ENCODE measurements at places on chromosomes 12 and 14.

DNA sequence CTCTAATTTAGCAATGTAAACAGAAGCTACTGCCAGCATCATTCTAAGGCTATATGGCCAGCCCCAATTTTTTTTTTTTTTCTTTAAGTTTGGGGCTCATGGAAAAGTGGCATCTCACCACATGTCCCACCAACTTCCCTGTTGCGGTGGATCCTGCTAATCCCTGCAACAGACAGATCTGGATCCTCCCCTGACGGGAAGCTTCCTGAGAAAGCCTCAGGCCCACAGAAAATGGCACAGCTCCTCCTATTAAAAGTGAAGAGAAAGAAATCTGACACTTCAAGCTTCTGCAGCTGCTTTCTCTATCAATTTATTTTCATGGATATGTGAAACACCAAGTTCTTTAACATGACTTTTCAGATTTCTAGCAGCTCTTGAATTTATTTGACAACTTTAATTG lies 433.8 kb upstream of the DCN start:
- no peak for DNase-seq

DNA sequence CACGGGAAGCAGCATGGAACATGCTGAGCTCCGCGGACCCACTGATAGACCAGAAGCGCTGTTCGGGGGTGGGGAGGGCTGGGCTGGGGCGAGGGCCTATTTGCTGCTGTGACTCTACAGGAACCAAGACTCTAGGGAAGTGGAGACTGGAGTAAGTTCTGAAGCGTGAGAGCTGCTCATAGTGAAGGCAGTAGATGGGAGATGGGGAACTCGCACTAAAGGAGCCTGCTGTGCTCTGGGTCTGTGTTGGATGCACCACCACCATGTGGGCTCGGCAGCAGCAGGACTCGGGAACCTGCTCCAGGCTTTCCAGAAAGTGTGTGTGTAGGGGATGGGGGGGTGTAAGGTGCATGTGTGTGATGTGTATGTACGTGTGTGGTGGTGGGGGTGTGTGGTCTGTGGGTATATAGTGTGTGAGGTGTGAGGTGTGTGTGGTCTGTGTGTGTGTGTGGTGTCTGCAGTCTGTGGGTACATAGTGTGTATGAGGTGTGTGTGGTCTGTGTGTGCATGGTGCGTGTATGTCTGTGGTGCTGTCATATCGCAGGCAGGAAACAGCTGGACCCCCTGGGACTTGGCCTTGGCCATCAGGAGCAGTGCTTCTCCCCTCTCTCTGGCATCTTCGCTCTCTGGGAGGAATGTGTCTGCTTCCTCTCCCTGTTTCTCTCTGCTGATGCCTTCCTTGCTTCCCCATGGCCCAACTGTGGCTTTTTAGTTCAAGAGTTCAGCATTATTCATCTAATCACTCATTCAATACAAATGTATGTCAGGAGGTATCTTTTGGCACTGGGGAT lies 378.9 kb downstream of the FUT8 start:
- no peak for DNase-seq

GRCh38 chr12:89507015-89507824 lies 17.4 kb downstream of the GALNT4 start:
- no peak for DNase-seq

DNA sequence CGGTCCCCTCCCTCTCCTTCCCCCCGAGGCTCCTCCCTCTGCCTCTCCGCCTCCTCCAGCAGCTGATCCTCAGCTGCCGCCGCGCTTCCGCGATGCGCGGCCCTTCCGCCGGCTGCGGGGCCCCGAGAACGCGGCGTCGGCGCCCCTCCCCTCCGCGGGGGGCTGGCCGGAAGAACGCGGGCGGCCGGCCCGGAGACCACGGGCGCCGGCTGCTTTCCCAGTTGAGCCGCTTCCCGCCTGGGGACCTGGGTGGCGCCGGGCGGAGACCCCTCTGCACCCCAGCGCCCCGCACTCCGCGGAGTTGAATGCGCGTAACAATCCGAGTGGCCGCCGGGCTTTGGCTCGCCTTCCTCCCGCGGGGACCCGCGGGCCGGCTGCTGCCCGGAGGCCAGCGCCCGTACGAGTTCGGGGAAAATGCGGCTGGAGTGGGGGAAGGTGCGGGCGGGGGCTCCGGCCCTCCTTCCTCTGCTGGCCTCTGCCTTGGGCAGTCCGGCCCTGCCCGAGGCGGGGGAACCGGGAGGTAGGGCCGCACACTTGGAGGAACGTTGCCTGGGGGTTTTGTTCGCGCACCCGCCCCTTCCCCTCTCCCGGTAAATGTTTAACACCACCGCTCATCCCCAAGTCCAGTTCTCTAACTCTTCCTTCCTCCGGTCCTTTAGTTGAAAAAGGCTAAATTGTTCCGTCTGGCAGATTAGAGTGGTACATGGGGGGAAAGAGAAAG lies 393 bp upstream of the DCAF5 start:
- DNase-seq, result peak; percentile 91

DNA sequence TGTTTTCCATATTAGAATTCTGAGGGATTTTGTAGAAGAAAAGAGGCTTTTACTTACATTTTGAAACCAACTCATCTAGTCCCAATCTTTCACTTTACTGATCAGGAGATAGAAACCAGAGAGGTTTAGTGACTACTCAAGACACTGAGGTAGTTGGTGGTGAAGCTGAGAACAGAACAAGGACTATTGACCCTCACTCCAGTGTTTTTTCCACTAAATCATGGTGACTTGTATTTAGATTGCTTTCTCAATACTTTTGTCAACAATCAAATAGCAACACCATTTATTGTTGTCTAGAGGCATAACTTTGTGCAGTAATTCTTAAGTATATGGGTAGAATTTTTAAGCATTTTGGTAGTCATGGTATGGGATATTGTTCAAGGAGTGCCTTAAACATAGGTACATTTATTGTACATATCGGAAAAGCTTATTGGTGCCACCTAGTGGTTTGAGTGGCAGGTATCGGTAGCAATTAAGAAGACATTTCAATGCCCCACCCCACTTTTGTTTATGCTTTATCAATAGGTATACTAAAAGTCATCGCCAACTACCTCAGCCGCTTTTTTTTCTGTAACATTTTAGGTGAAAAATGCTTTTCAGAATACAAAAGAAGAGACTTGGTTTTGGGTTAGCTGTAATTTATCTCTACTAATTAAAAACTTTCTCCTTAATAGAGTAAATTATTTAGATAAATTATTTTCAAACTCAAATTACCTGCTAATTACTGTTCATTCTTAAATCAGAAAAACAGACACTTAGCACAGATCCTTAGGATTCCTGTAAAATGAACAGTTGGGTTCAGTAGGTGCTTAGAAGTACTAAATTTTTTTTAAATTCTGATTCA lies 47.3 kb upstream of the PAWR start:
- peak; percentile 22 for DNase-seq

DNA sequence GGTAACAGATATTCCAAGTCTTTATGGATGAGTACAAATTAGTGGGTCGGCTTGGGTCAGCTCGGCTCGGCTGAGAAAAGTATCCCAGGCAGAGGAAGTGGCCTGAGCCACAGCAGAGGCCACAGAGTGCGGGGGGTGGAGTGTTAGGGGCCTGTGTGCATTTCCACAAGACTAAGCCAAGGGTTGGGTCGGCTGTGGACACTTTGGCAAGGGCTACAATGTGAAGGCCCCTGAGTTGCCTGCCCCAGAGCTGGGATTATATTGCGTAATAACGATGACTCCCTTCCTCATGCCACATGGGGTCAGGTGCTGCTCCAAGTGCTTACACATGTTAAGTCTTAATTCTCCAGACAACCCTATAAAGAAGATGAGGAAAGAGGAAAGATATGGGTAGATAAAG lies 11.4 kb downstream of the EVL start:
- DNase-seq, result peak; percentile 94

DNA sequence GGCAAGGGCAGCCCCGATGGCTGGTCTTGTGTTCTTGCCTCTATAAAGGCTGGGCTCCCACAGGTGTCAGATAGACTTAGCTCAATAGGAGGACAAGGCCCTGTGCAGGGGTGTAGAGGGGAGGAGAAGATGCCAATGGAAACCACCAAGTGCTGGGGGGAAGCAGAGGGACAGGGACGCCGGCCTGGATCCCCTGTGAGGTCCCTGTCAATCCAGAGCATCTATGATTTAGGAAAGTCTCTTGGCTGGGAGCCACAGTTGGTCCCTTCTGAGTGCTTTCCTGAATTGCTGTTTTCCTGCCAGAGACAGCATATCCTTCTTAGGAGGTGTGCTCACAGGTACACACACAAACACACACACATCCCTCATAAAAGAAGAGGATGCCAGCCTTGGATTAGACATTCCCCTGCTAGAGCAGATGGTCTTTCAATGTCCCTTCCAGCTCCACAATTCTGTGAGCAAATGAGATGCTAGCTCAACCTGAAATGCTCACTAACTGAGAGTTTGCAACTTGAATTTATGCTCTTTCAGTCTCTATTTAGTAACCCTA lies 62.7 kb downstream of the TTC7B start:
- no peak for DNase-seq

GRCh38 chr12:505221-505620 lies 45.5 kb downstream of the B4GALNT3 start:
- no peak for DNase-seq

- DNase-seq, result peak; percentile 9
Observed at GRCh38 chr12:49548822-49549648, 10.2 kb downstream of the KCNH3 start.

DNA sequence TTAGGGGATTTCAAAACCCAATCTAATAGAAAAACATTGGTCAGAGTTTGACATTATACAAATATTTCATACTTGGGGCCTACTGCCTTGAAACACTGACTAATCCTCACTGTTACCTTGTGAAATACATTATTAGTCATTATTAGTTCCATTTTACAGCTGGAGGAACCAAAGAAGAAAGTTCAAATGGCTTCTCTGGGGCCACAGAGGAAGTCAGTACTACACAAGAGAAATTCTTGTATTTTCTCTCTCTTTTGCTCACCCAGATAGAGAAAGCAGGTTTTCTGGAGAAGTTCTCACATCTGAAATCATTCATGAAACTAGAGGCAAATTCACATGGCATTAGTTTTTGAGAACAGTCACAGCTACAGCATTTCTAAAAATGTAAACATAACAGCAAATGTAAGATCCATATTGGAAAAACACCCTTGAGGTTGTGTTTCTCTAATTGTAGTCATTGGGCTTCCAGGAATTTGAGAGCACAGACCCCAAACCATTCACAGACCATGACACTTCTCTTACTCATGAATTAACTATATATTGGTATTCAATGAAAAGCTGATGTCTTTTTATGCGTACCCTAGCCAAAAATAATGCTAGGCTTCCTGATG lies 83.0 kb downstream of the LLPH start:
- peak; percentile 62 for DNase-seq

- no peak for DNase-seq
Observed at GRCh38 chr12:30926243-30927221, at the start of gene TSPAN11. Gene TSPAN11 (plus strand): TSS chr12:30926748. CDS start chr12:30953992, 27,244 bp downstream.

GRCh38 chr12:52371716-52372115 lies 4.4 kb upstream of the KRT85 start:
- no peak for DNase-seq

DNA sequence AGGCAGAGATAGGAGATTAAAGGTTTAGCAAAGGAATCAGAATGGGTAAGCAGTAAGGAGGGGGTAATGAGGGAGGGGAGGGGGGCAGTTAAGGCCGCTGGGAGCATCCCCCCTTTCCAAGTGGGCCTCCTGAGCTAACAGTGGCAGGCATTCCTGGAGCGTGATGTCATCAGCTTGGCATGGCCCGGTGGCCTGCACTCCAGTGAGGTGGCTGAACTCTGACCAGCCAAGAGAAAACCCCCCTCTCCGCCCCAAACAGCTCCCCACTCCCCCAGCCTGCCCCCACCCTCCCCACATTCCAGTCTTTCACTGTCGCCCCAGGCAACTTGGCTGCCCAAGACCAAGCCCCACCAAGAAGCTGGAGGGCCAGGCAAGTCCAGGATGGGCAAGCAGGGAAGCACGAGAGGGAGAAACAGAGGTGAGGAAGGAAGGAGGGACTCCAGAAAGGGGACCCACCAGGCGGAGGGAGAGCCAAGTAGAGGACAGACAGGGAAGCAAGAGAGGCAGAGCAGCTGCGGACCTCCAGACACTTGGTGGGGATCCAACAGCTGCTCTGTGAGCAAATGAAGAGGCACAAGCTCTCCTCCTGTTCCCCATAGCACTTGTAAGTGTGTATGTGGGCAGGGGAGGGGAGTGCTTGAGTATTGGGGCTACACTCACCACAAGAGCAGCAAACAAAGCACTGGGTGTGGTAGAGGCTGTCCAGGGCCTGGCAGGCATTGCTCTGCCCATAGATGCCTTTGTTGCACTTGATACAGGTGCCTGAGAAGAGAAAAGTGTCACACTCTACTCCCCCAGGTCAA lies 4.5 kb downstream of the AJUBA start:
- DNase-seq, result no peak

DNA sequence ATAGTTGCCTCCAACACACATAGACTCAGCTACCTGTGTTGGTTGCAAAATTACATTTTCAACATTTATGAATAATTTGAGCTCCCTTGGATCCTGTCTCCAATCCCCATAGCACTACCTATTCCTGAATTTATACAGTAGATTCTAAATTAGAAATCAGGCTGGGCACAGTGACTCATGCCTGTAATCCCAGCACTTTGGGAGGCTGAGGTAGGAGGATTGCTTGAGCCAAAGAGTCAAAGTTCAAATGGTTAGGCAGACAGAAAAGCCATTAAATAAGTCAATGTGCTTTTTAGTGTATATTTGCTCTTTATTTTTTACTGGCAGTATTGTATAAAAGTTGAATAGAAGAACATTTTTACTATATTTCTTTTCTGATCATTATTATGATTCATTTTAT lies 24.9 kb upstream of the C2CD5 start:
- no peak for DNase-seq

- DNase-seq, result no peak
Observed at GRCh38 chr14:64235652-64236640, 58.2 kb downstream of the ESR2 start.

- no peak for DNase-seq
Observed at GRCh38 chr12:10101042-10101579, 2.3 kb upstream of the CLEC1A start.

DNA sequence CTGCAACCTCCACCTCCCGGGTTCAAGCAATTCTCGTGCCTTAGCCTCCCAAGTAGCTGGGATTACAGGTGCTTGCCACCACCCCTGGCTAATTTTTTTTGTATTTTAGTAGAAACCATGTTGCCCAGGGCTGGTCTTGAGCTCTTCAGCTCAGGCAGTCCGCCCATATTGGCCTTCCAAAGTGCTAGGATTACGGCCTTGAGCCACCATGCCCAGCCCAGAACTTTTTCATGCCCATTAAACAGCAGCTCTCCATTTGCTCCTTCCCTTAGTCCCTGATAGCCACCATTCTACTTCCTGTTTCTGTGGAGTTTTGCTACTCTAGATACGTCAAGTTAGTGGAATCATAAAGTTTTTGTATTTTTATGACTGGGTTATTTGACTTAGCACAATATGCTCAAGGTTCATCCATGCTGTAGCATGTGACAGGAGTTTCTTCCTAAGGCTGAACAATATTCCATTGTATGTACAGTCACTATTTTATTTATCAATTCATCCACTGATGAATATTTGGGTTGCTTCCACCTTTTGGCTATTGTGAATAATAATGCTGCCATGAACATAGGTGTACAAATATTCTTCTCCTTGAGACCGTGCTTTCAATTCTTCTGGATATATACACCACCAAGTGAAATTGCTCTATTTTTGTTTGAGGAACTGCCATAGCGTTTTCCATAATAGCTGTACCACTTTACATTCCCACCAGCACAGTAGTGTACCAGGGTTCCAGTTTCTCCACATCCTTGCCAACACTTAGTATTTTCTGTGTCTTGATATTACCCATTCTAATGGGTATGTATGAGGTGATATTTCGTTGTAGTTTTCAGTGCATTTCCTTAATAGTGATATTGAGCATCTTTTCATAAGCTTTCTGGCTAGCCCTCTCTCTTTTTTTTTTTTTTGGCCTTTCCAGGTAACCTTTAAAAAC lies 15.0 kb downstream of the ATF1 start:
- DNase-seq, result no peak

Measured in inflammatory macrophage (primary cell).